ENCODE measurements at places on chromosomes 12 and 14. TPM values are rescaled to one million over a fixed set of nuclear protein-coding genes. Genes with fewer than 3 reads are reported as not detected.

The KLRC2 gene
- polyA plus RNA-seq, result 0.75 TPM

The NINJ2 gene
- 3.3 TPM for polyA plus RNA-seq

The PLCZ1 gene
- not detected for polyA plus RNA-seq

The GAPDH gene
- polyA plus RNA-seq, result 2,765 TPM

The HOXC13 gene
- polyA plus RNA-seq, result 0.04 TPM

The TRPV4 gene
- 6.7 TPM for polyA plus RNA-seq

The LHX5 gene
- polyA plus RNA-seq, result not detected

The NUAK1 gene
- 0.82 TPM for polyA plus RNA-seq

The KRT4 gene
- polyA plus RNA-seq, result 8,130 TPM

The GDF3 gene
- 0.02 TPM for polyA plus RNA-seq

The ZNF605 gene
- polyA plus RNA-seq, result 4.3 TPM

The MYH6 gene
- 0.20 TPM for polyA plus RNA-seq

The DIO3 gene
- polyA plus RNA-seq, result 0.20 TPM

The SLC17A8 gene
- polyA plus RNA-seq, result not detected

The TSPAN11 gene
- polyA plus RNA-seq, result 0.42 TPM

The CDCA4 gene
- 24.7 TPM for polyA plus RNA-seq

The MYRFL gene
- polyA plus RNA-seq, result 0.08 TPM

The JAG2 gene
- polyA plus RNA-seq, result 32.4 TPM

The KLRC4 gene
- not detected for polyA plus RNA-seq

The FSCB gene
- not detected for polyA plus RNA-seq

The INHBC gene
- not detected for polyA plus RNA-seq

The ARF3 gene
- 71.5 TPM for polyA plus RNA-seq

The RARG gene
- 84.8 TPM for polyA plus RNA-seq

The LRRC10 gene
- polyA plus RNA-seq, result not detected

The CPNE8 gene
- polyA plus RNA-seq, result 2.5 TPM

The ZNF705A gene
- polyA plus RNA-seq, result not detected

The B4GALNT3 gene
- polyA plus RNA-seq, result 8.1 TPM

The TAMALIN gene
- polyA plus RNA-seq, result 7.4 TPM

The FGF23 gene
- polyA plus RNA-seq, result not detected
